ENCODE measurements at places on chromosomes 1 and 21. TPM values are rescaled to one million over a fixed set of nuclear protein-coding genes. Genes with fewer than 3 reads are reported as not detected.

CSF3R gene
- 2.6 TPM for polyA plus RNA-seq

CCDC30 gene
- 0.90 TPM for polyA plus RNA-seq

TCEANC2 gene
- 1.4 TPM for polyA plus RNA-seq

REG4 gene
- polyA plus RNA-seq, result 0.12 TPM
